Mesendoderm (in vitro differentiated cells): ENCODE measurements at places on chromosomes 12 and 14.

DNA sequence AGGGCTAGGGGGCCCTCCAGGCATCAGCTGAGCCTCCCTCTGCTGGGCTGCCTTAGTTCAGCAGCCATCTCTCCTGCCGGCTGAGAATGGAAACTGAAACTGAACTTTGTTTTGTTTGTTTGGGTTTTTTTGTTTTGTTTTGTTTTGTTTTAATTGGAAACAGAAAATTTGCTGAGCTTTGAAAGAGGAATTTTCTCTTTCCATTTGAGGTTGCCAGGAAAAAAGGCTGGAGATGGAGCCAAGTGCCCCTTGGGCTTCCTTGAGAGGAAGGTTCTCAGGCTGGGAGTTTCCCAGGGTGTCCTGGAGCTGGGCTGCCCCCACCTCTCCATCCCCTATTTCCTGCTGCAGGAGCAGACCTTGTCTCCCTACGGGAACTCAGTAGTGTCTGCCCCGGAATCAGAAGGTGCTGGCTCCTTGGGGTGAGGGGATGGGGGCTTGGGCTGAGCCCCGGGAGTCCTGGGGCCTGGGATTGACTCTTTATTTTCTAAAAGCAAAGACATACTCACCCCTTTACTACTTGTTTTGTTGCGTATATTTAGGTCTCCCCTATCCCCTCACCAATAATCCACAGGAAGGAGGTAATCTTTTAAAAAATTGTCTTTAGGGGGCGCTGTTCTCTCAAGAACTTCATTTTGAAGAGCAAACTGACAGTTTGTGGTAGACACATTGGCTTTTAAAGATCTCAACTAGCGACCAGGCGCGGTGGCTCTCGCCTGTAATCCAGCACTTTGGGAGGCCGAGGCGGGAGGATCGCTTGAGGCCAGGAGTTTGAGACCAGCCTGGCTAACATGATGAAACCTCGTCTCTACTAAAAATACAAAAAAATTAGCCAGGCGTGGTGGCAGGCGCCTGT, 21.3 kb upstream of the OASL start:
- peak; percentile 81 for DNase-seq

- peak; percentile 74 for DNase-seq
Measured at GRCh38 chr12:12885096-12885792, 6.1 kb upstream of the GPRC5A start.

- no peak for DNase-seq
Measured at GRCh38 chr12:1888923-1889322, 29.5 kb downstream of the CACNA2D4 start.

DNA sequence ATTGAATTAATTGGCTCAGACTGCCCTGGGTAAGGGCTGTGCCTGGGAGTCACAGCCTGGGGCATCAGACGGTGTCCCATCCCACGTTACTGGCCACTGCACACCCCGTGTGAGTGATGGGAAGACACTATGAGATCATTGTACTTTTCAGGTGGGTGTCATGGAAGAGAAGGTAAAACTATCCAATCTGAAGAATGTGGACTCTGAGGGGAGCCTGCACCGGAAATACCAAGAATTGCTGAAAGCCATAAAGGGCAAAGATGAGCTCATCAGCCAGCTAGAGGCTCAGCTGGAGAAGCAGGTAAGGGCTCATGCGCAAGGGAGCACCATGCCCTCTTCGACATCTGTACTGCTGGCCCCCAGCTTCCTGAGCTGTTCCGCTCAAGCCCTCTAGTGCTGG, 24.0 kb downstream of the PLEKHH1 start:
- DNase-seq = peak; percentile 78

- DNase-seq = no peak
Measured at GRCh38 chr12:7068240-7068993, 7.9 kb downstream of the C1S start.

- peak; percentile 63 for DNase-seq
Measured at GRCh38 chr14:68780358-68781160, 12.3 kb downstream of the ZFP36L1 start.

- DNase-seq = no peak
Measured at GRCh38 chr14:28987516-28987915, 220.9 kb downstream of the FOXG1 start.

- no peak for DNase-seq
Measured at GRCh38 chr12:51202718-51203117, 15.1 kb downstream of the POU6F1 start.

DNA sequence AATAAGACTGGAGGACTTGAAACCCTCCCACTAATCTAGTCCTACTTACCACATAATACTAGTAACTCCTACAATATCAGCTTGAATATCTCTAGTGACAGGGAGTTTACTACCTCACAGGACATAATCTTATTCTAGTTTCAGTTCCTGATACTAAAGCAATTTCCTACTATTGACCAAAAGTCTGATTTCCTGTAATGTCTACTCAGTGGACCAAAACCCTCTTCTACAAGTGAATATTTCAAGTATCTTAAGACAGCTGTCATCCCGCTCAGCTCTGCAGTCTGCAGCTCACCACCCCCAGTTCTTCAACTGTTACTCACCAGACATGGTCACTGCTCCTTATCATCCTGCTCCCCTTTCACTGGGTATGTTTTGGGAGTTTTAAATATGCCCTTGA, 70.8 kb upstream of the TMCC3 start:
- no peak for DNase-seq

- peak; percentile 54 for DNase-seq
Measured at GRCh38 chr12:104506676-104507401, 50.1 kb downstream of the CHST11 start.

DNA sequence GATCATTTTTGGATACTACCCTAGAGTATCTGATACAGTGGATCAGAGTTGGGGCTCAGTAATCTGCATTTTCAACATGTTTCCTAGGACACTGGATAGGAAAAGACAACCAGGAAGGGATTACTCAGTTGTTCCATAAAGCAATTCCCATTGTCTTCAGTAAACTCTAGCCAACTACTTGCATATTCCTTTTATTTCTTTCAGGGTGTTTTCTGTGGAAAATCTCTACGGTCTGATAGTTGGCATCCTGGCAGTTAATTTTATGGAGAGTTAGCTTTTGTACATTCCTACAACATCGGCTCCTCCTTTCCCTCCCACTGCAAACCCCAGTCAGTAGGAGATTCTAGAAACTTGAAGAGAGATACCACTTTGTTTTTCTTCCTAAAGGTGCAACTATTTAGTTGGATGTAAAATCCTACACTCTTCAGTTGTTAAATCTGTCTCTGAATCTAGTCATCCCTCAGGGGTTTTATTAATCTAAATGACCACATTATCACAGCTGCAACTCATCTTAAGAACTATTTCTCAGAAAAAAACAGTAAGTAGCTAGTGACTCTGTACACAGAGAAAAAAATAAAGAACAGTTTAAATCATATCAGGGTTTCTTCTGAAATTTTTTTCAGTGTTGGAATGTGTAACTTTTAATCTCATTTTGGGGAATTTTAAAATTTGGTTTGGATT, 103.9 kb downstream of the PDE3A start:
- DNase-seq = no peak

- DNase-seq = no peak
Measured at GRCh38 chr14:64788706-64789105, 84.5 kb downstream of the PLEKHG3 start.

GRCh38 chr12:23560611-23561010, 388.9 kb downstream of the SOX5 start:
- no peak for DNase-seq

DNA sequence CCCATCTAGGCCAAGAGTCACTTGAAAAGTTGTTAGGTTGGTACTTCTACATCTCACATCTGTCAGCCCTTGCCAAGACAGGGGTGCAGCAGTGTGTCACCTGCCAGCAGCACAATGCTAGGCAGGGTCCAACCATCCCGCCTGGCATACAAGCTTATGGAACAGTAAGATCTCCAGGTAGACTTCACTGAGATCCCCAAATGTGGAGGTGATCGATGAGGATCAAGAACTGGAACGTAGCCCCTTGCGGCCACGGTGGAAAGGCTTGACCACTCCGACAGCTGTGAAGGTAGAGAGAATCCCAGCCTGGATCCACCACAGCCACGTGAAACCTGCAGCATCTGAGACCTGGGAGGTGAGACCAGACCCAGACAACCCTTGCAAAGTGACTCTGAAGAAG, 696.0 kb upstream of the LMO3 start:
- DNase-seq = no peak

DNA sequence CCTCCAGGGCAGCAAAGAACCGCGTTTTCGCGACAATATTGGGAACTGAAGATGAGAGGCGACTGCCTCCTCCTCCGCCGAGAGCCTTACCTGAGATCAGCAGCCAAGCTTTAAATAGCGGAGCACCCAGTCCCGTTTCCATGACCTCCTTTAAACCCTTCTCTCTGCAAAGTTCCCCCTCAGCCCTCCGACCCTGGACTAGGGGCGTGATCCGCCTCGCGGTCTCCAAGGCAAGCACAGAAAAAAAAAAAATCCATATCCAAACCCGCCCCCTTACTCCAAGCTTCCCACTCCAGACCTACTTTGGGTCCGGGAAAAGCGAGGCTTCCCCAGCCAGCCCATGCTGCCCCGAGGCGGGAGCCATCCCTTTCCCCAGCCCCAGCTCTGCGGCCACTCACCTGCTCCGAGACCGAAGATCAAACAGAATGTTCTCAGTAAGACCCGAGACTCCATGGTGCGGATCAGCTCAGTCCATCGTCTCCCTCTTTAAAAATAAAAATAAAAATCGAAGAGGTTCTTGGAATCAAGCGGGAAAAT, 630 bp downstream of the NELL2 start:
- DNase-seq = peak; percentile 60

DNA sequence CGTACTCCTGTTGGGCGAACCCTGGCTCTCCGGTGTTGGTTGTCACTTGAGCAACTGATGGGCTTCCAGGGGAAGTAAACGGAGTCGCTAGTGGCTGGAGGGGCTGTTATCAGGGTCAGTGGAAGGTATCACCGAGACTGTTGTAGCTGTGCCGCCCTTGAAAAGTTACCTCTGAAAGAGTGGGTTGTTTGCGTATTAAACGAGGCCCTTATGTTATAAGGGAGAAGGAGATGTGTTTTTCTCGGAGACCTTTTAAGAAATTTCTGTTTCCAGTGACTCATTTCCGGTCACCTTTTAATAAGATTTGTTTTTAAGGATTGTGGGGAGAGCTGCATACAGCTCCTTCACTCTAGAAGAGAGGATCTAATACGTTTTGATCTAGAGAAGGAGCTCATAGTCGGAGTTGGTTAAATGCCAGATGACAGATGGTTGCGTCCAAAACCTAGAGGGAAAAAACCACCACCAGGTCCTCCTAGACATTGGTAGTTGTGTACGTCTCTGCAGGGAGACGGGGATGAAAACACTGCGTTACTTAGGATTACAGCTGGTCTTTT, 750 bp upstream of the DBX2 start:
- DNase-seq = peak; percentile 26

GRCh38 chr14:92412912-92413311, 89.9 kb downstream of the SLC24A4 start:
- DNase-seq = no peak

DNA sequence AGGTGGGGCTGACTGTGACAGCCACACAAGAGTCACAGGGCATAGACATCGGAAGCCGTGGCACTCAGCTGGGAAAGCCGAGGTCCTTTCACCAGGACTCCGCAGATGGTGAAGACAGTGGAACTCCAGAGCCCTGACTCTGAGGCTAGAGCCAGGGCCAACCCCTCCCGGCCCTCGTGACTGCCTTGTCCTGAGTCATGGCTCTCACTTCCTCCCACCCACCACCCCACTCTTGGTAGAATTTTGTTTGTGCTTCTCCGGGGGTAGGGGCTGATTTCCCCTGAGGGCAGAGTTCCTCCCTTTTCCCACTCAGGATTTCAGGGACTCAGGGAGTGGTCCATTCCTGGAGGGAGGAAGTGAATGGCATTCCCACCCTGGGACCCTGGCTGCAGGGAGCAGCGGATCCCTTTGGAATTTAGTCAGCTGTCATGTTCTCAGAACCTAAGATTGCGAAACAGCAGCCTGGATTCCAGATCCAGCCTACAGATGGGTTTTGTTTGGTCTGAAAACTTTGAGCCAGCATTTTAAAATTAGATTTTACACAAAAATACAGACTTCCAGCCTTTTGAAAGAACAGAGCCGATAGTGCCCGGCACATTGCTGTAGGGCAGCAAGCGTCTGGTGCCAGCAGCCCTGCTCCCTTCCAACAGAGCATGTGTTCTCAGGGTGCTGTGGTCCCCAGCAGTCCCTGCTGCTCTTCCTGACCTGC, 50.7 kb downstream of the TPCN1 start:
- DNase-seq = peak; percentile 51

GRCh38 chr12:39095636-39096330, 190.4 kb upstream of the CPNE8 start:
- peak; percentile 40 for DNase-seq

- DNase-seq = no peak
Measured at GRCh38 chr12:115857923-115858322, 419.6 kb downstream of the MED13L start.

- DNase-seq = no peak
Measured at GRCh38 chr12:19189522-19189921, 60.0 kb downstream of the PLEKHA5 start.

DNA sequence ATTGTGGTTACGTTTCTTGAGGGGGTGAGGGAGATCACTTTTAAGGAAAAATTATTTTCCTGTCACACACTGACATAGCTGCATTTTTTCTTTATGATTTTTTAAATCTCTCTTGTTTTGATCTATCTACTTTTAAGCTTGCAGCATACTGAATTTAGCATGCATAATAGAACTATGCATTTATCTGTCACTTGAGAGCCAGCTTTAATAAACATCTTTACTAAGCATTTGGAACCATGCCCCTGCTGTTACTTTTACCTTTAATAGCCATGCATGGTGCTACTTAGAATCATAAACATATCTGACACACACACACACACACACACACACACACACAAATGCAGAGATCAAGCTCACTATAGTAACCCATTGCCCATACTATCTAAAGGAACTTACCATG, 486.2 kb downstream of the NELL2 start:
- DNase-seq = no peak

GRCh38 chr12:81797100-81797499, 38.0 kb upstream of the PPFIA2 start:
- peak; percentile 37 for DNase-seq

- peak; percentile 50 for DNase-seq
Measured at GRCh38 chr14:56294128-56294527, 175.9 kb downstream of the PELI2 start.

- DNase-seq = no peak
Measured at GRCh38 chr12:76702946-76703345, 61.0 kb upstream of the ZDHHC17 start.

DNA sequence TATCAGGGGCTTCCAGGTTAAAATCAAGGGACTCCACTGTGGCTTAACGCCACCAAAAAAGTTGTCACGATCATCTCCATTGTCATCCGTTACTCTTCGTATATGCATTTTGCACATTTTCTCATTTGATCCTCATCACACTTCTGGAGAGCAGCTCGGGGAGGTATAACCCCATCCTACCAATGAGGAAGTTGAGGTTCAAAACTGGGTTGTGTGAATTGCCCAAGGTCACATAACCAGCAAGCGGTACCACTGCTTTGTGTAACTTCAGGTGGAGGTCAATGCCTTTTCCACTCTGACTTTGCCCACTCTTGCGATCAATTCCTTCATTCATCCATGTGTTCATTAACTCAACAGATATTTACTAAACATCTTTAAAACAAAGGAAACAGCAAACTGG, 71.1 kb upstream of the CCND2 start:
- DNase-seq = no peak

- no peak for DNase-seq
Measured at GRCh38 chr14:100022772-100023451, 42.3 kb upstream of the EVL start.
